Stimulated activated CD4-positive, alpha-beta T cell treated with anti-CD3 and anti-CD28 coated beads, TNF-alpha, amount 100 ng/mL, for 4 hours (primary cell): ENCODE measurements at places on chromosomes 13 and 19.

GRCh38 chr13:97753942-97754670, 199.4 kb upstream of the IPO5 start:
- no peak for DNase-seq

DNA sequence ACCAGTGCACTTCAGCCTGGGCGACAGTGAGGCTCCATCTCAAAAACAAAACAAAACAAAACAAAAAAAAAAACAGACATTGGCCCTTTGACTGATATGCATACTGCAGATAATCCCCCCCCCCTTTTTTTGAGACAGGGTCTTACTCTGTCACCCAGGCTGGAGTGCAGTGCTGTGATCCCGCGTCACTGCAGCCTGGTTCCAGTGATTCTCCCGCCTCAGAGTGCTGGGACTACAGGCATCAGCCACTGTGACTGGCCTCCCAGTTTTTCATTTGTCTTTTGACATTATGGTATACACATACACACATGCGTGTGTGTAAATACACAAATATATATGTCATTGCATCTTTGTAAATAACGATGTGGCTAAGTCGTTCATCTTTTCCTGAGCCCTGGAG, 61.8 kb downstream of the ATP11A start:
- DNase-seq: no peak

GRCh38 chr13:97630725-97631124, 196.8 kb downstream of the RAP2A start:
- DNase-seq: no peak

- DNase-seq: no peak
These were observed 1227.9 kb upstream of the SPRY2 start for GRCh38 chr13:81568824-81569223.

DNA sequence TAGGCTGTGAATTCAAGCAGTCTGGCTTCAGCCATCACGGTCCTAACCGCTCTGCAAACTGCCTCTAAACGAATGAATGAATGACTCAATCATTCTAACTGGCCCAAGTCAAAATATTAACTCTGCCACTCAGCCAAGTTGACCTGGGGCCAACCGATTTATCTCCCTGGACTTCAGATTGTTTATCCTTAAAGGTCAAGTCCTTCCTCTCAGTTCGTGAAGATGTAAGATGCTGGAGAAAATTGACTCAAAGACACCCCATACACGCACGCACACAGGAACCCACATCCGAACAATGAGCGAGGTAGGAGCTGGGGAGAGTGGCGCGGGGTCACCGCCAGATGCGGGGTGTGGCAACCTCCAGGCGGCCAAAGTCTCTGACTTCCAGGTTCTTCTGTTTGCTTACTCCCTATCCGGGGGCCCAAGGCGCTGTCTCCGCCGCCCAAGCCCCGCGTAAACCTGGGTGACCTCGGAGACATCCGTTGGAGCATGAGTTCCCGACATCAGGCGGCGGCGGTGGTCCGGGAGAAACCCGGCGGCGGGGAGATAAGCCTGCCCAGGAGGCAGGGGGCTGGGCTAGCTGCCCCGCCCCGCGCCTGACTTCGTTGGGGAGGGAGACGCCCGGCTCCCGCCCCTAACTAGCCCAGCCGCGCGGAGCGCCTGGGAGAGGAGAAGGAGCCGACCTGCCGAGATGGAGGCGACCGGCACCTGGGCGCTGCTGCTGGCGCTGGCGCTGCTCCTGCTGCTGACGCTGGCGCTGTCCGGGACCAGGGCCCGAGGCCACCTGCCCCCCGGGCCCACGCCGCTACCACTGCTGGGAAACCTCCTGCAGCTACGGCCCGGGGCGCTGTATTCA, at the start of gene CYP2S1:
Gene CYP2S1, plus strand, starts transcription at position 646 of the 856 bp plus-strand sequence. Its CDS starts 46 bp downstream, at position 692.
- DNase-seq: no peak

- DNase-seq: no peak
These were observed 184.1 kb downstream of the ZNF536 start for GRCh38 chr19:30556230-30556711.

GRCh38 chr13:30466841-30467252, 1.1 kb upstream of the HMGB1 start:
- DNase-seq: no peak

- DNase-seq: no peak
These were observed 616.4 kb downstream of the EFNB2 start for GRCh38 chr13:105918842-105919741.

DNA sequence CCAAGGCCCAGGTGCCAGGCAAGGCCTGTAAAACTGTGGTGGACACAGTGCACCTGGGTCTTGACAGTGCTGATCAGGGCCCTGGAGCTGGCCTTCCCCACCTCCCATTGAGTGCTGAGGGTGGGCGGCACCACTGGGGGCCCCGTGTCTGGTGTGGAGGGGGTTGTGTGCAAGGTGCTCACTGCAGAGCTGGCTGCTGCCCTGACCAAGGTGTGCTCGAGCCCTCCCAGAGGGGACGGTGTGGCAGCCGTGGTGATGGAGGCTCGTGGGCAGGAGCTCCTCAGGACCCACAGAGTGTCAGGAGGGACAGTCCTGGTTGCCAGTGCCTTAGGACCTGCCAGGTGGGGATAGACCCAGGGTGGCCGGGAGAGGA, 23.0 kb downstream of the ATP4B start:
- no peak for DNase-seq

DNA sequence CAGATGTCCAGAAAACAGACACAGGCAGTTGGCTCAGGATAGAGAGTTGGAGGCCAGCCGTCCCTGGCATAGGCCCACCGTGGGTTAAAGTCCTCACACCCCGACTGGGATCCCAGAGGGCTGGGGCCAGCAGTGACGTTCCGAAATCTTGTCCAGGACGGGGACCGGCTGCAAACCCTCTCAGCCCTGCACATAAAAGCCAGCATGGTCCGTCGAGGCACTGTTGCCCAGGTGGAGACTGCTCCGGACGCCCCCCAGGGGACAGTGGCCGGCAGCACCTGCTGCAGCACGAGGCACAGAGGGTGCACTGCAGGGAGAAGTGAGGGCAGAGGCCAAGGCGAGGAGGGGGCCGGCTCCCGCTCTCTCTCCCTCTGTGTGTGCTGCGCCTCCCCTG, 4.3 kb upstream of the IFNL2 start:
- DNase-seq: no peak

DNA sequence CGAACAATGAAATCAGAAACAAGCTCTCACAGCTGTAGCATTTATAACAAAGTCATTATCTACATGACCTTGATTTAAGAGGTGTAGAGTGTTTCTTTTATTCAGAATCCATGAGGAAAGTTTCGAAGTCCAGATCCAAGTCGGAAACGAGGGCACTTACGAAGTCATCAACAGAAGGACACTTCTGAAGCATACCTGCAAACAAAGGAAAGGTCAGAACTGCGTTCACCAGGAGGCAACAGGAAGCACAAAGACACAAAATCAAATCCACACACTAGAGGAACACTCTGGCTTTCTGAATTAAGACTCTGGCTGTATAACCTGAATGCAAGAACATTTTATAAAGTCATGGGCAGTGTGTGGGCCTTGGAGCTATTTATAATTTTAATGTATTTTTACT, 158.9 kb downstream of the MIPEP start:
- no peak for DNase-seq

- DNase-seq: no peak
These were observed at the start of gene SELENOV for GRCh38 chr19:39514840-39515550. TSS of gene SELENOV (plus strand) at chr19:39515139. CDS start at chr19:39515213, 74 bp downstream.

GRCh38 chr19:22945560-22945959, 57.4 kb downstream of the ZNF728 start:
- no peak for DNase-seq

DNA sequence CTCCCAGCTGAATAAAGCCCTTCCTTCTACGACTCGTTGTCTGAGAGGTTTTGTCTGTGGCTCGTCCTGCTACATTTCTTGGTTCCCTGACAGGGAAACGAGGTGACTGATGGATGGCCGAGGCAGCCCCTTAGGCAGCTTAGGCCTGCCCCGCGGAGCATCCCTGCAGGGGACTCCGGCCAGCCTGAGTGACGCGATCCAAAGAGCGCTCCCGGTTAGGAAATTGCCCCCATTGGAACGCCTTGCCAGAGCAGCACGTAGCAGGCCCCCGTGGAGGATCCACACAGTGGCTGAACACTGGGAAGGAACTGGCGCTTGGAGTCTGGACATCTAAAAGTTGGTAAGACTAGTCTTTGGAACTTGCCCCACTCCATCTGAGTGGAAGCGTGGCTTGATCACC, 296.8 kb upstream of the SGCG start:
- DNase-seq: no peak

DNA sequence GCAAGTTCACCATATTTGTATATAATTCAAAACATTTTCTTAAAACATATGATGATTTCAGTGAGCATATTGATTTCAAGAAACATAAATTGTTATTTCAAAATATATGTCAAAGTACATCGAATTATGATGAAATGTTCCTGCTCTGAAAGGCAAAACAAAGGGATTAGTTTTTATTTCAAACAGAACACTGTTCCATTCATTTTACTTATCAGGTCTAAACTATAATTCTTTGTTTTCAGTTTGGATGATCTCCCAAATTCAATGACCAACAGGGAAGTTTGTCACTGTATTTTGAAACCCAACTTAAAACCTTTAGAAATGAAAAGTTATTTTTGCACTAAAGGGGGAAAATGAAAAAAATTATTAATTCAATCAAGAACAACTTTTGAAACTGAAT, 610.2 kb downstream of the SLITRK1 start:
- DNase-seq: no peak

DNA sequence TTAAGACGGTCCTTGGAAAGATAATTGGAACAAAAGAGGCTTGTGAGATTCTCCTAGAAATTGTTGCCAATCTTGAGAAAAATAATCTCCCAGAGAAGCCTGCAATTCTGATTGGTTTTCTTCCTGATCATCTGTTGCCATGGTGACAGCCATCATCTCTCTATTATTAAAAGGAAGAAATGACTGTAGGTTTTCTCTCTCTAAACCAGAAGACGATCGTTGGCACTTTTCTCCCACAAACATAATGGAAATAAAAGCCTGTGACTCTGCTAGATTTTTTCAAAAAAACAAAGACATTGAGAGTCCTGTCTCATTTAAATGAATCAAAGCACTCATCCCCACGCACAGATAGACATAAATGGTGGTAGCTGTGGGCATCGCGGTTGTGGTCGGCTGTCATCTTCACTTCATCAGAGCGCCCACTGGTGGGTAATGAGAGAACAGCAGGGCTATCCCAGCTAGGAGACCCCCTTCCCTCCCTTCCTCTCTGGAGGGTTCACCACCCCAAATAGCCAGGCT, 21.7 kb upstream of the CALM3 start:
- no peak for DNase-seq

DNA sequence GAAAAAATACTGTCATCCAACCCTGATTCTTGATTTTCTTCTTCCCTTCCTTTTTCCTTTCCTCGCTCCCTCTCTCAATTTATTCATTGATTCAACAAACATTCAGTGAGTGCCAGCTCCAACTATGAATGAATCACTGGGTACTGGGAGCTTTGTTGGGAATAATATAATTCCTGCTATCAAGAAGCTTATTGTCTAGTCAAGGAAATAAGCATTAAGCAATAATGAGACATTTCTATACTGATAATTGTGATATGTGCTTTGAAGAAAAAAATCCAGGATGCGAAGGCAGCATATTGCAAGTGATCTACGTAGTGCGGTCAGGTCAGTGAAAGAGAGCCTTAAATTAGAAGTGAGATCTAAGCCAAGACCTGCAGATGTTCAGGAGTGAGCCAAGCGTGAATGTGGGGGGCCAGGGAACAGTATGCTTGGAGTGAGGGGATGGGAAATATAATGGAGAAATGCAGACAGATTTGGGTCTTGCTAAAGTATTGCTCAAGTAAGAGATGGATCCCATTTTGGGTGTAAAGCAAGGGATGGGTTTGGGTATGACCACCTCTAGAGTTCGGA, 253.5 kb downstream of the LHFPL6 start:
- DNase-seq: no peak

GRCh38 chr19:10887616-10888367, 16.4 kb downstream of the CARM1 start:
- DNase-seq: no peak

DNA sequence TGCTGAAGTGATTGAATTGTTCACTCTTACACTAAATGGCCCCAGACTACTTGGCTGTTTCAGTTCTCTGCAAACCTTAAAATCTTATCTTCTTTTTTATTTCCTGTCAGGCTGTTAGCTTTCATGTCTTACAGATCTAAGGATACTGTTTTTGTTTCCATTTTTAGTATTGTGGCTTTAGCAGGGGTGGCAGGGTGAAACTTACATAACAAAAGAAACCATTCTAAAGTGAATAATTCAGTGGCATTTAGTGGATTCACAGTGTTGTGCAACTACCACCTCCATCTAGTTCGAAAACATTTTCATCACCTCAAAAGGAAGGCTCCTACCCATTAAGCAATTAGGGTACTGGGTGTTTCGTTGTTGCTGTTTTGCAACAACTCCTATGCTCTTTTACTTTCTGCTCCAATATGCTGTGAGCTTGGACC, 19.8 kb downstream of the TMEM272 start:
- no peak for DNase-seq

DNA sequence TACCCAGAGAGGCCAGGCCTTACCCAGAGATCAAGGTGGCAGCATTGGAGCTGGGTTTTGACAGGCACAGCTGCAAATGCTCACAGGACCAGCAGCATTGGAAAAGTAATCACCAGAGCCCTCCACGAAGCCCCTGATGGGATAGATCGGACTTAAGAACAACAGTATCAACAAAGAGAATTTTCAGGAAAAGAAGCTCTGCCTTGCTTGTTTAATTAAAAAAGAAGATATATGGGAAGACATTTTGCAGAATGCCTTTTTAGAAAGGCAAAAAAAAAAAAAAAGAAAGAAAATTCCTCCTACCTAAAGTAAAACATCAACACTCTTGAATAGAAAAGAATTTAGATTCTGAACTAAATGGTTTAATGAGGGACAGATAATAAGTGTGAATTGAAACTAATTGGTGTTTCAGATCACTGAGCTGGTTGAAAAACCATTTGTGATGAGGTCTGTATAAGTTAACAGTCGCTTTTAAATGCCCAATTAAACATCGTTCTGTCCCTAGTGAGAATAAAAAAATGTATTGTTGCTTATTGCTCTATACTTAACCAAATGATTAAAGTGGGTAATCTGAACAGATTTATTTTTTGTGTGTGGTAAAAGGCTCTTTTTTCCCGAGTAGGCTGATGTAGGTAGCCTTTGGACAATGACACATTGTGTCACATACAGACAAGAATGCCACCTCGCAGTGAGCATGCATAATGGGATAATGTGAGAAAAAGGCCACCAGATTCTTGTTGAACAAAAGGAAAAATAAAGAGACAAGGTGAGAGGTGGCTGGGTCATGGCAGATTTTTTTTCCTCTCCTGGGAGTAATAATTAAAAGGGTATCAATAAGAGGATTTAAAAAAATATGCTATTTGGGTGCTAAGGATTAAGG, 93.0 kb upstream of the ARGLU1 start:
- DNase-seq: no peak

GRCh38 chr13:61838568-61838967, 422.9 kb upstream of the PCDH20 start:
- DNase-seq: no peak

- no peak for DNase-seq
These were observed 52.8 kb downstream of the ELF1 start for GRCh38 chr13:40966298-40966697.

DNA sequence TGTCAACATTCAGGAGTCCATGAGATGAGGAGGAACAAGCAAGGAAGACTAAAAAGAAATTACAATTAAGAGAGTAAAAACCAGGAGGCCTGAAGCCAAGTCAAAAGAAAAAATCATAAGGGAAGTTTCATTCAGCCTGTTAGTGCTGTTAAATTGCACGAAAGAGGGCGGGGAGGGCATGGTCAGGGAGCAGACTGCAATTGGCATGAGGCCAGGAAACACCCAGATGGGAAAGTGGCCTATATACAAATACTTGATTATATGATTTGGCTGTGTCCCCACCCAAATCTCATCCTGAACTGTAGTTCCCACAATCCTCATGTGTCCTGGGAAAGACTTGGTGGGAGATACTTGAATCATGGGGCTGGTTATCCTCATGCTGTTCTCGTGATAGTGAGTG, 43.9 kb downstream of the TNFSF13B start:
- no peak for DNase-seq
